ENCODE measurements at places on chromosomes 6 and 20. TPM values are rescaled to one million over a fixed set of nuclear protein-coding genes. Genes with fewer than 3 reads are reported as not detected.

DNA sequence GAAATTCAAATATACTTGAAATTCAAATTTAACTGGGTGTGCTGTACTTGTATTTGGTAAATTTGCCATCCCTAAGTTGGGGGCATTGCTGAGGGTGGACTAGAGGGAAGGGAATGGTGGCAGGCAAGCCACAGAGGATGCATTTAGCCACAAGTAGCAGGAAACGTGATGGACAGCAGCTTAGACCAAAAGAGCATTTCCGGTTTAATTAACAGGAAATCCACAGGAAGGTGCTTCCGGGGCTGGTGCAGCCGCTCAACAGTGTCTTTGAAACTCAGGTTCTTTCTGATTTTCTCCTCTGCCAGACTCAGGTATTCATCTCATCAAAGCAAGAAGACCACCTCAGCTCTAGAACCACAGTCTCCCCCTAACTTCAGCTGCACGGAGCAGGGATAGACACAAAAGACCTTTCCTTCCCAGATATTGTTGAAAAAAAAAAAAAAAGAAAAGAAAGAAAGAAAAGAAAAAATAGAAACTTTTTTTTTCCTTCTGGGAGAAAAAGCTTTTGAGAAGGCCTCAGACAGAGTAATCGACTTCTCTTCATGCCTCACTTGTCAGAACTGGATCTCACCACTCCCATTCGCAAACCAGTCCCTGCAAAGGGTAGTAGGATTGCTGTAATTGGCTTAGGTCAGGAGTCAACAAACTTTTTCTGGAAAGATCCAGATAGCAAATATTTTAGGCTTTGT lies 8.0 kb upstream of the BCAS1 start:
- no peak for DNase-seq

- no peak for DNase-seq
These were observed 13.3 kb downstream of the RSPH4A start for GRCh38 chr6:116629563-116629981.

GRCh38 chr6:82712826-82713225 lies 349.2 kb downstream of the TPBG start:
- no peak for DNase-seq

GRCh38 chr6:126367849-126368248 lies 27.9 kb downstream of the CENPW start:
- DNase-seq = no peak

- no peak for DNase-seq
These were observed 16.7 kb downstream of the VAPB start for GRCh38 chr20:58405504-58406291.

- no peak for DNase-seq
These were observed 59.1 kb downstream of the SCAF8 start for GRCh38 chr6:154792325-154792724.

OXT gene
- polyA plus RNA-seq = not detected

LY86 gene
- polyA plus RNA-seq = 2.3 TPM

SNRNP48 gene
- polyA plus RNA-seq = 24.0 TPM
